Skin of body (tissue), 3 donors: ENCODE measurements at places on chromosomes 3 and 15.

GRCh38 chr15:33354411-33354810 lies 43.6 kb downstream of the RYR3 start:
- no peak for DNase-seq

- no peak for DNase-seq
Measured at GRCh38 chr15:53404930-53405493, 354.5 kb downstream of the WDR72 start.

- no peak for DNase-seq
Measured at GRCh38 chr15:93265111-93265556, 176.1 kb upstream of the RGMA start.

DNA sequence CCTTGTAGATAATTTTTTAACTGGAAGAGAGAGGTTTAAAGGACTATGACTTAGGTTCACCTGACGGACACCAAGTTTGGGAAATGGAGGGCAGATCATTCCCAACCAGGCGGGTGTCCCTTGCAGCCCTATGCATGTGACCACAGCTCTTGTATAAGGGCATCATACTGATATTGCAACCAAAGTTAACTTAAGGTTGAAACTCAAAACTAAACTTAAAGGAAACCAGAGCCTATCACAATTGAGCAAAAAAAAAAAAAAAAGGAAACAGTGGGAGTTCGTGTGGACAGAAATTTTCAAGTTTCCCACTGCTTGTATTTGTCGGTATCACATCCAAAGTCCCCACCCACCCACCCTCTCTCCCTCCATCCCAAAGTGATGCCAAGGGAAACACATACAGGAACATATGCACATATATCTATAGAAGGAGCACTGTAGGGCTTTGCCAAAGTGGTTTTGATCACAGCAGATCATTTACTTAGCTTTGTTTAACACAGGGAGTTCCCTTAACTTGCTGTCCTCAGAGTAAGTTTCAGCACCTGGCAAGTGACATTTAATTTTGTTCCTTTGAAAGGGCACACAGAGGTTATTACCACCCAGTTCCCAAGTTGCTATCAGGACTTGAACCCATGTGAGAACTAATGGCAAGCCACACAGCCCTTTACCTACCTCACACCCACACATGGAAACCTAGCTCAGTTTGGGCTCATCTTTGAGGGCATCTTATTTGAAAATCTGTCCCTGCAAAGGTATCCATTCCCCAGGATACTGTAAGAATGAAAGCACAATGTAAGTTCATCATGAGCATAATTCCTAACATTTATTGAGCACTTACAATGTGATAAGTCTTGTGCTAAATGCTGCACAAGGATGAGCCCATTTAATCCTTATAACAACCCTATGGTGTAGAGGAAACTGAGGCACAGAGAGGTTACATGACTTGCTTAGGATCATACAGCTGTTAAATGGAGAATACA lies 204.5 kb upstream of the CMC1 start:
- DNase-seq, result no peak

- DNase-seq, result peak; percentile 47
Measured at GRCh38 chr3:38521391-38521987, 25.3 kb downstream of the EXOG start.

DNA sequence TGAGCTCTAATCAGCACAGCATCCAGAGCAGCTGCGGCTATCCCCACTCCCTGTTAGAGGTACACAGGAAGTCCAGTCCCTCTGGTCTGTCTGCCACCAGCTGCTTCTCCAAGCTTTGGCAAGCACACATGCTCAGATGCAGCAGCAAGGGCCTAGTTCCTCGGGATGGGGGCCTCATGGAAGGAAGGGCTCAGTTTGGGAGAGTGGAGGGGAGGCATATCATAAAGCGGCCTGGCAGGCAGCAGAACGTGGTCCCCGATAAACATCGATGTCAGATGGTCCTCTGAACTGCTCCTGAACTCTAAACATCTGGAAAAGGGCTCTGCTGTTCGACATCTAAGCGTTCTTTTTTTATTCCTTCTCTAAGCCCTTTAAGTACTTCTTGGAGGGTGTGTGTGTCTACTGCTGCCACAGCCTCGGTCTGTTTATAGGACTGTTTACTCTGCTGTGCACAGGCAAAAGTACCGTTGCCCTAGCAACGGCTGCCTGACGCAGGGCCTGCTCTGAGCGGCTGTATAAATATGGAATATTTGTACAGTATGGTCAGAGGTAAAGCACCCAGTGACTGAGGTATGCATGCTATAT lies 74.6 kb downstream of the PRICKLE2 start:
- DNase-seq, result peak; percentile 93

DNA sequence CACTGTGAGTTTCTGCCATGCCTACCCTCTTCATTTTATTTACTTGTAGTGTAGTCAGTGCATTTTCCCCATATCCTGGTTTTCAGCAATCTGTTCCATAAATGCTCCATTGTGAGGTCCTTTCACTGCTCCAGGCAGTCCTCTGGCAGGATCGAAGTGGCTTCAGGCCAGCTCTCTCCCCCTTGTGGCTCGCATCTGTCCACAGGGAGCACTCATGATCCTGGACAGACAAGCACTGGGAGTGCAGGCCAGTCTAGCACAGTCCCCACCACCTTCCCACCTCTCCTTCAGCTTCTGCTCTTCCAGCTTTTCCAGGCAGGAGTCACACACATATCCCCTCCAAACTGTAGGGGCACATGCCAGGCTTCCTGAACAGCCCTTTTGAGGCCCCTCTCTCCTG lies 173.6 kb downstream of the PPM1L start:
- no peak for DNase-seq

- no peak for DNase-seq
Measured at GRCh38 chr3:174488527-174488926, 370.6 kb upstream of the NAALADL2 start.
